Glutamatergic neuron (in vitro differentiated cells): ENCODE measurements at places on chromosomes 11 and 22.
A peak's percentile ranks its signal among the peaks of the same experiment; 100 is the strongest.

DNA sequence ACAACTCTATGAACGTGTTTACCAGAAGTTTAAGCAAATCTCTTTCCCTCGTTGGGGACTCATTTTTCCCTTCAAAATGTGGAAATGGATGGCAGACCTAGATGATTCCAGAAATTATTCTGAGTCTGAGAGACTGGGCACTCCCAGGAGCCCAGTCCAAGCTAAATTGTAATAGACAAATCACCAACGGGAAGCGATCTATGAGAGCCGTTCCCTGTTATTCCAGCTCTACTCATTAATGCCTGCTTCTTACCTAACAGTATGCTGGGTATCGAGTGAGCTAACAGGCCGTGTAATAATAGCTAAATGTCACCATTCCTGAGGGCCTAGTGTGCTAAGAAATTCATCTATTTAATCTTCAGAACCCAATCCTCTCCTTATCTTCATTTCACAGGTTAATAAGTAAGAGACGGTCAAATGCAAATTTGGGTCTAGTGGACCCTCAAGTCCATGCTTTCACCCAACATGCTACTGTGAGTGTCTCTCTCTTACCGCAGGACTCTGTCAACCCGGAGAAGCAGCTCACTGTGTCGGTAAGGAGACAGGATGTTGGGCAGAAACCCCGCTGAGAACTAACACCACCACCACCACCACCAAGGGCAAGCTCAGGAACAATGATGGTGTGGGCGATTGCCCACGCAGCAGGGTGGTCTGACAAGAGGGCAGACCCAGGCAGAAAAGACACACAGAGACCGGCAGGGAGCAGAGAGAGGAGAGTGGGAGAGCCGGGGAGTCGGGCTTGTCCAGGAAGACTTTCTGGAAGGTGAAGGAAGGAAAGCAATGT lies 57.1 kb upstream of the TIMP3 start:
- no peak for DNase-seq

- no peak for DNase-seq
These were observed 11.5 kb downstream of the CLMP start for GRCh38 chr11:123183391-123184099.

GRCh38 chr11:126121296-126121695 lies 58.6 kb upstream of the CDON start:
- no peak for DNase-seq

DNA sequence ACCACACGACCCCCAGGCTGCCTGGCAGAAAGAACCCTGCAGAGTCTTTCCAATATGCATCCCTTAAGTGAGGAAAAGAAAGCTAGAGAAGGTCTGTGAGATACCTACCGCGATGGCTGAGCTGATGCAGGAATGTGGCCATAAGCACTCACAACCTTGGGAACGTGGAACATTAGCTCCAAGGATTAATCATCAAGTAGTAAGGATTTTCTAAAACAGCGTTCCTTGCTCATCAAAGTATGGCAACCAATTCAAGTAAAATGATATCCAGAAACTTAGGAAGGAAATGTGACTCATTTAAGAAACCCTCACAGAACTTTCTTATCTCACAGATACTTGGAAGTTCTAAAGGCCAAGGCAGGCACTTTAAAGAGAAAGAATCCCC lies 12.8 kb downstream of the PACSIN2 start:
- DNase-seq: no peak

GRCh38 chr11:36718451-36718850 lies 120.4 kb upstream of the RAG2 start:
- no peak for DNase-seq

DNA sequence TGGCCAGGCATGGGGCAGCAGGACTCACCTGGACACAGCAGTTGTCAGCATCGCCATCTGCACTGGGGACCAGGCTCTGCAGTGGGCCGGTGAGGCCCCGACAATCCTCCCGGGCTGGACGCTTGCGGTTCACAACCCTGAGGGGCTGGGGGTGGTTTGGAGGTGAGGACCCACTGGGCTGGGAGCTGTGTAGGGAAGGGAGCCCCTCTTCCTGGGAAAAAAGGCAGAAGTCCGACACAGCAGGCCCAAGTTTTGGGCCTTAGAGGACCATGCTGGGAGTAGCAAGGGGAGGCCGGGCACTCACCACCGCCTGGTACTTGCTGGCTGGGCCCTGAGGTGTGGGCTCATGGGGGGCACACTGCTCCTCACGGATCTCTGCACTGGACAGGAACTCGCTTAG lies 39.8 kb upstream of the KCNJ11 start:
- DNase-seq: no peak

- DNase-seq: no peak
These were observed 569 bp downstream of the POLA2 start for GRCh38 chr11:65262381-65262680.

GRCh38 chr11:122405547-122406341 lies 249.8 kb upstream of the UBASH3B start:
- DNase-seq: no peak

DNA sequence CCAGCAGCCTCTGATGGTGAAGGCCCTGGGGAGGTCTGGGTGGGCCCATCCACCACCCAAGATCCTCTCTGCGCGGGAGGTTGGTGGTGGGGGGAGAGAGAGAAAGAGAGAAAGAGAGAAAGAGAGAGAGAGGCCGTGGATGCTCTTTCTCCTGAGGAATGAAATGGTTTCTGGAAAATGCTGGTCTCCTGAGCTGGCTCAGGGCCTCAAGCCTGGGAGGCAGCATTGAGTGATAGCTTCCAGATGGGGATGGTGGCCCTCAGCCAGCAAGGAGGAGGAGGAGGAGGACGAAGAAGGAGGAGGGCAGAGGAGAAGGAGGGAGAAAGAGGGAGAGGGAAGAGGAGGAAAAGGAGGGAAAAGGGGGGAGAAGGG lies 4.6 kb downstream of the TSPAN32 start:
- DNase-seq: no peak

DNA sequence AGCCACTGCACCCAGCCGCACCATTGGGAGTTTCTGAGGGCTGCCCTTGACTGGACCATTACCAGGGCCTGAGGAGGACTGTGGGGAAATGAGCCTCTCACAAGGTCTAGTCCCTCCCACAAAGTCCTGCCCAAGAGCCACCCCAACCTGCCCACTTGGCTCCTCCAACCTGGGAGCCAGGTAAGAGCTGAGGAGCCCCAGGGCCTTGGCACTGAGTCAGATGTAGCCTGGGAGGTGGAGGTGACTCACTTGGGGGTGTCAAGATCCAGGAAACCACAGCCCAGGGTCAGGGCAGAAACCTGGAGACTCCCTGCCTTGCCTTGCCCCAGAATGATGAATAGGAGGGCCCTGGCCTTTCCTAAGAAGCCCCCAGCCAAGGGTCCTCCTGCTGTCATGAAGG lies 25.8 kb upstream of the P2RY2 start:
- DNase-seq: peak; percentile 2

- DNase-seq: no peak
These were observed 21.7 kb upstream of the SMCO4 start for GRCh38 chr11:93564895-93565294.

GRCh38 chr22:33518405-33518804 lies 401.9 kb downstream of the LARGE1 start:
- no peak for DNase-seq

DNA sequence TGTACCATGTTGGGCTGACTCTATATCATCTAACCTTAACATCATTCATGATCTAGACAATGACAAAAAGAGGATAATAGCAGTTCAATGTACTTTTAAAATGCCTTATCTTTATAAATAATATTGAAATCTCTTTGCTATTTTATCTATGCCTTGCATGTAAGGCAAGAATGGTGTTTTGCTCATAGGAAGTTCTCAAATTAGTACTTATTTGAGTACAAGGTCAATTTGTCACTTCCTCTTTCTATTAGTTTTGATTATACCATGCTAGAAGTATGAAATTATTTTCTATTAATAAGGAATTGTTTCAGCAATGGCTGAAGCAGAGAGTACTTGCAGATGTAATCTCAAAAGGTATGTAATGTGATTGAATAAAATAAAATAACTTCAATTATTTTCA lies 1285.4 kb upstream of the TENM4 start:
- DNase-seq: no peak

DNA sequence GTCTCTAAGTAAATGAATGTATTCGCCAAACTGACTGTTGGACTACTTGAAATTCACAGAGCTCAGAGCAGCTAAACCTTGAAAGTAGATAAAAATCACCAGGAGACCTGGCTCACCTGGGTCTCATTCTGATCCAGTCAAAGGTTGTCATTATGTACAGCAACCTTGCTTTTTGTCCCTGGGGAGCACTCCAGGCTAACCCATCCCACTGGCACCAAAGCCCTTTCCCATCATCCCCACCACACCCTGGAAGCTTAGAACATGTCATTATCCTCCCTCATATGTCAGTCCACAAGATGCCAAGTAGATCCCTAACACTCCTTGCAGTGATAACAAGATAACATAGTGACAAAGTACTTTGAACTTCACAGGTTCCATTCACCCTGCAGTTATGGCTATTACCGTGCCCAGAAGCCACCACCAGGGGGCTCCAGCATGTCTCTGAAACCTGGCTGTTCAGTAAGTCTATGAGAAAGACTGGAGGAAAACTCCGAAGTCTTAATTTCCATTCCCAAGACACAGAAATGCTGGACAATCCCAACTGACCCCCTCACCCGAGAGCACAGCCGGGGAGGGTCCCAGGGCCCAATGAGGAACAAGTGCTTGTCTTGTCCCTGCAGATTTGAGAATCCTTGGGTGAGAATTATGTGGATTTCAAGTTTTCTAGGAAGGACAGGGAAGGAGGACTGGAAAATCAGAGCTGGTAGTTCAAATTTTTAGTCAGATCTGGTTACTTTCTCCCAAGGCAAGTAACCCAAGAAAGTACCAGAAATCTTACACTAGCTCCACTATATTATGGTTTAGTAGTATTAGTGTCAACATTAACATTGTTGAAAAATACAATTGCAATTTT lies 43.0 kb upstream of the USP47 start:
- DNase-seq: peak; percentile 88

DNA sequence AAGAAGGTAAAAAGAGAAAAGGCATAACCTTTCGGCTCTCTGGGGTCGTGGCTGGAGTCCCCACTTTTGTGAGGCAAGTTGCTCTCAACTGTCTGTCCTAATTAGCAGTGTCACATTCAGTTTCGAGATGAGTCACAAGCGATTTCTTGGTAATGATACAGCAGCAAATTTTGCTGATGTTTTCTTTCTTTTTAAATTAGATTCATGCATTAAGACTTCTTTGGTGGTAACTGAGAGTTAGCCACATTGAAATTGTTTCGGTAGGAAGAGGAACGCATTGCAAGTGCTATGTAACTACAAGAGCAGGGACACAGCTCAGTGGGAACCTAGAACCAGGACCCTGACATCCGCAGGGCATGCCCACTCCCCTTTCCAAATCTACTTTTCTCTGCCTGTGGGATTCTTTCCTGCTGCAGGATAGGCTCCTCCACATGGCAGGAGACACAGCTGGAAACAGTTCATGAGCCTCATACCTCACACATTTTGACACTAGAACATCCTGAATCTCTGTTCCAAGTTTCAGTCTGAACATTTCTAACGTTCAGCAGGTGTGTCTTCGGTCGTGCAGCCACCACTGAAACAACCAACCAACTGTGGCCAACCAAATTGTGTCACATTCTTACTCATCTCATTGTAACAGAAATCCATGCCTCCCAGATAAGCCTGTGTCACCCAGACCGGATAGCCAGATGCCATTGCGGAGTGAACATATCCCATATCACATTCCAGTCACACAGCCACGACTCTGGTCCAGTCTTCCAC lies 987.6 kb downstream of the NTM start:
- DNase-seq: no peak

- DNase-seq: no peak
These were observed 9.4 kb downstream of the LDLRAD3 start for GRCh38 chr11:35953081-35953760.

DNA sequence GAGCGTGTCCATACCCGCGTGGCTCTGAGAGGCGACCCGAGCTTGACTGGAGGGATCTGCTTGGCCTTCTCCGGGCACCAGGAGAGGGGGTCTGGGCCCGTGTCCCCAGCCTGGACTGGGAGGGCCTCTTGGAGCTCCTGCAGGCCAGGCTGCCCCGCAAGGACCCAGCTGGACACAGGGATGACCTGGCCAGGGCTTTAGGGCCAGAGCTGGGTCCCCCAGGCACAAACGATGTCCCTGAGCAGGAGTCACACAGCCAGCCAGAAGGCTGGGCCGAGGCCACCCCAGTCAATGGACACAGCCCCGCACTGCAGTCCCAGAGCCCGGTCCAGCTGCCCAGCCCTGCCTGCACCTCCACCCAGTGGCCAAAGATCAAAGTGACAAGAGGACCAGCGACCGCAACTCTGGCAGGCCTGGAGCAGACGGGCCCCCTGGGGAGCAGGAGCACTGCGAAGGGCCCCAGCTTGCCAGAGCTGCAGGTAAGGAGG lies 38.2 kb downstream of the TRIOBP start:
- peak; percentile 85 for DNase-seq

GRCh38 chr22:36026741-36027140 lies 1.9 kb downstream of the RBFOX2 start:
- DNase-seq: no peak

DNA sequence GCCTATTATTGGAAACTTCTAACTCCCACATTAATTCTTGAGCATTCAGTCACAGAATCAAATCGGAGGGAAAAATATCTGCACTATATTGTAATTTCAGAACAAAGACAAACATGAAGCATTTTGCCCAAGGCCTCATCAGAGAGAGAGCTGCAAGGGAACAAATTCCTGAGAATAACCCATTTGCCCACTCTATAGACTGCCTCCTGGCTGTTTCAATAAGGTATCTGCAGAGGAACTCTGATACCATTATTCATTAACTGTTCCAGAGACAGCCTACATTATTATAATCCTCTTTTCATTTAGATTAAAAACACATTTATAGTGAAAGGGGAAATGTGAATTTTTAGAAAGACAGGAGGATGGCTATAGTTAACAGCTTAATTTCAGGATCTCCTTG lies 663.9 kb downstream of the DLG2 start:
- no peak for DNase-seq

DNA sequence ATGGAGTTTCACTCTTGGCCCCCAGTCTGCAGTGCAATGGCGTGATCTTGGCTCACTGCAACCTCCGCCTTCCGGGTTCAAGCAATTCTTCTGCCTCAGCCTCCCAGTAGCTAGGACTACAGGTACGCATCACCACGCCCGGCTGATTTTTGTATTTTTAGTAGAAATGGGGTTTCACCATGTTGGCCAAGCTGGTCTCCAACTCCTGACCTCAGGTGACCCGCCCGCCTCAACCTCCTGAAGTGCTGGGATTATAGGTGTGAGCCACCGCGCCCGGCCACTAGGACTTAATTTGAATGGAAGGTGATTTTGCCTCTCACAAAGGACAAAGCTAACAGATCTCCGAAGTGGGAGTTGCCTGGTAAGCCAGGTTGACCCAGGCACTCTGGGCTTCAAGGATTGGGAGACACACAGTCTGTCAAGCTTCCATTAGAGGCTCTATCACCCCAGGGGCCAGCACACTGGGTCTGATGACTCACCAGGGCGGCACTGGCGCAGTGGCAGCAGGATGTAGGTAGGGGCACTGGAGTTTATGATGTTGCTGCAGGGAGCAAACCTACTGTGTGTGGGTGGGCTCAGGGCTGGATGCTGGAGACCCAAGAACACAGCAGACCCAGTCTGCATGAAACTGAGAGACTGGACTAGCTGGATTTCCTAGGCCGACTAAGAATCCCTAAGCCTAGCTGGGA lies 17.8 kb upstream of the KCTD14 start:
- DNase-seq: no peak
